ENCODE measurements at places on chromosomes 3 and 15.

DNA sequence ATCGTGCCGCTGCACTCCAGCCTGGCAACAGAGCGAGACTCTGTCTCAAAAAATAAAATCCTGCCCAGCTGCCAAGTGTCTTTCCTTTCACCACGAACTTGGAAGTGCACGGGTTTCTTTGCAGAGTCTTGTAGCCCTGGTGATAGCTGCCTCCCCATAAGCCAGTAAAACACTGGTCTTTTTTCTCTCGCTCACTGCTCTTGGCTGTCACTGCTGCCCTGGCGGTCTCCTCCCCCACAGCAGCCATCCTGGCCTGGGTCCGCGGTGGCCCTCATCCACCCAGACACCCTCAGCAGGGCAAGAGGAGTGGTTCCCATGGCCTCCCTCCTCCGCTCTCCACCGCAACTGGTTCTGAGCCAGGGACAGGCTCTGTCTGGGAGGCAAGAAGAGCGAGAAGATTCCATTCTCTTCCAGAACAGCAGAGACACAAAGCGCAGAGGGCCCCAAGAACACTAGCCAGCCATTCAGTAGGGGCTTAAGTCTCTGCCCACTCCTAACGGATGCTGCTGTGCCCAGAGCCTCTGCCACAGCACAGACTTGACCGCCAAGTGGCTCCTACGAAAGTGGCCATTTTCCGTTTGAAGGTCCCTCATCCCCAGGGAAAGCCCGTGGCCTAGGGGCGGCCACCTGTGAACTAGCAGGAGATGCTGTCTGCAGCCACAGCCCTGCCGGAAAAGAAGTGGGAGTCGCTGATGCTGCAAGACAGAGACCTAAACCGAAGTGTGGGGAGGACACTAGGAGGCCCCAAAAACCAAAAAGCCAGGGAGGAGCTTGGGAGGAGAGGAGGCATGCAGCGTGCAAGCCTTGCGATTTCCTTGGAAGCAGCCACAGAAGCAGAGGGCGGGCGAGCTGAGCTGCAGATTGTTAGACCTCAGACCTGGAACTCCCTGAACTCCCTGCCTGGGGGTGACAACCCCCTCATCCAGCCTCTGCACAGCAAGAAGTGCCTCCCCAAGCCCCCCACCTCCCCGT is 44.1 kb downstream of the KLHL25 start:
- no peak for DNase-seq

DNA sequence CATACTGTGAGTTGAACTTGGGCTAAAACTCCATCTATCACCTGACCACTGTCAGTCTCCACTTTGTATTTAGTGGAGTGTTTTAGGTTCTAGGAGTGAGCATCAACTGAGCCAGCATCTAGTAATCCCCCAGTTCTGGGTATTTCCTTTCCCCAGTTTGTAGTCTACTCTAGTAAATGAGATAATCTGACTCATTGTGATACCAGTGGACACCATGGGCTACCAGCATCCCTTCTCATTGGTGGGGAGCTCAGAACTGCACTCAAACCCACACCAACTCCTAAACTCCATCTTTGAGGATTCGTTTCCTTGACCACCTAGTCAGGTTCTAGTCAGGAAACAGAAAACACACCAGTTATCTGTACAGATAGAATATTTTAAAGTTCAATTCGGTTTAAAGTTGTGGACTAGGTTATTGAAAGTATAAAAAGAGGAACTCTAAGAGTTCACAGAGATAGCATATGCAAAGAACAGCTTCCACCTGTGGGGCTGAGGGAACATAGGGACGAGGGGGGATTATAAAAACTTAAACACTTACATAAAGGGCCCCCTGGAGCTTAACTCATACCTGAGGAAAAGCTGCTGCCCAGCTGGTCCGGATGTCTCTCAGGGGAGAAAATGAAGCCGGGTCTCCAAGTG is 36.0 kb downstream of the LEO1 start:
- DNase-seq, result no peak

- no peak for DNase-seq
Measured at GRCh38 chr3:10926256-10926810, 66.2 kb upstream of the SLC6A1 start.

- no peak for DNase-seq
Measured at GRCh38 chr15:98312913-98313312, 335.4 kb upstream of the IGF1R start.

Measured in esophagus squamous epithelium (tissue), 5 donors.